Stimulated activated CD8-positive, alpha-beta memory T cell treated with anti-CD3 and anti-CD28 coated beads, Interleukin-4, amount 100 ng/mL, for 1 hour (primary cell): ENCODE measurements at places on chromosomes 3 and 15.

GRCh38 chr3:15796771-15797641 is 773 bp downstream of the ANKRD28 start:
- DNase-seq, result no peak

DNA sequence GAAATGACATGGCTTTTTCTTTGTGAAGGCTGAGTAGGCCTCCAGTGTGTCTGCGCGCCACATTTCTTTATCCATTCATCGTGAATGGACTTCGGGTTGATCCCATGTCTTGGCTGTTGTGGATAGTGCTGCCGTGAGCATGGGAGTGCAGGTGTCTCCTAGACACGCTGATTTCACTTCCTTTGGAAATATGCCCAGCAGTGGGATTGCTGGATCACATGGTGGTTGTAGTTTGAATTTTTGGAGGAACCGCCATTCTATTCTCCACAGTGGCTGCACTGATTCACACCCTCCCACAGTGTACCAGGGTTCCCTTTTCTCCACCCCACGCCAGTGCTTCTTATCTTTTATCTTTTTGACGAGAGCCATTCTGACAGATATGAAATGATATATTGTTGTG is 171.7 kb downstream of the NSMCE3 start:
- DNase-seq, result no peak

DNA sequence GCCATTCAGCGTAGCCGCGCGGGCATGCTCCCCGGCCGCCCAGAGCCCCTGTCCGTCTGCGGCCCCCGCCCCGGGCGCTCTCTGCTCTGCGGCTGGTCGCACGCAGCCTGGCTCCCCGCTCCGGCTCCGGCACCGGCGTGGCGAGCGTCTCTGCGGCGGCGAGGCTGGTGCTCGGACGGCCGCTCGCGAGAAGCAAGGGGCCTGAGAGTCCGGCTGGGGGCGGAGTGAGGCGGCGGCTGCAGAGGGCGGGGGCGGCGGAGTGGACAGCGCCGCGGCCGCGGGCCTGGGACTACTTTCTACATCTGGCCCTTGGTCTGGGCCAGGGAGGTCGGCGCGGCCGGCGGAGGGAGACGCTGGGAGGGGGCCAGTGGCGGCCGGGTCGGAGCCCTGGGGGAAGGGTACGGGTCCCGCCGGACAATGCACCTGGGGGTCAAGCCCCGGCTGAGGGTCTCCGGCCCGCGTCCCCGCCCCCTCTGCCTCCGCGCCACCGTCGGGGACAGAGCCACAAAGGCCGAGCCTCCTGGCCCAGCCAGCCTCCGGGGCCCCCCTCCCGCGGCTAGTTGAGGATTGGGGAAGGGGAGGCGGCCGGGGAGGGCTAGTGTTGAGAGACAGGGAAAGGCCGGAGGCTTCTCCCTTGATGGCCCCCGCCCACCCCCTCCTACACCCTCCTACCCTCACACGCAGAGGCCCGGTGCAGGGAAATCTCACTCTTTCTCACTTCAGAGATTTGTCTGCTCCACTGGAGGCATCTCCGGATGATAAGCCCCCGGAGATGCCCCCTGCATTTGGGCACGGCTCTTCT is at the start of gene PRTG:
Gene PRTG, minus strand, starts transcription at position 226 of the 802 bp plus-strand sequence. Its CDS starts 221 bp downstream, at position 5.
- DNase-seq, result no peak

GRCh38 chr3:36701249-36701572 is 63.1 kb downstream of the DCLK3 start:
- DNase-seq, result no peak

- no peak for DNase-seq
Measured at GRCh38 chr3:42823351-42823750, 14.1 kb downstream of the ACKR2 start.

- no peak for DNase-seq
Measured at GRCh38 chr3:194836661-194837060, 151.0 kb downstream of the FAM43A start.

DNA sequence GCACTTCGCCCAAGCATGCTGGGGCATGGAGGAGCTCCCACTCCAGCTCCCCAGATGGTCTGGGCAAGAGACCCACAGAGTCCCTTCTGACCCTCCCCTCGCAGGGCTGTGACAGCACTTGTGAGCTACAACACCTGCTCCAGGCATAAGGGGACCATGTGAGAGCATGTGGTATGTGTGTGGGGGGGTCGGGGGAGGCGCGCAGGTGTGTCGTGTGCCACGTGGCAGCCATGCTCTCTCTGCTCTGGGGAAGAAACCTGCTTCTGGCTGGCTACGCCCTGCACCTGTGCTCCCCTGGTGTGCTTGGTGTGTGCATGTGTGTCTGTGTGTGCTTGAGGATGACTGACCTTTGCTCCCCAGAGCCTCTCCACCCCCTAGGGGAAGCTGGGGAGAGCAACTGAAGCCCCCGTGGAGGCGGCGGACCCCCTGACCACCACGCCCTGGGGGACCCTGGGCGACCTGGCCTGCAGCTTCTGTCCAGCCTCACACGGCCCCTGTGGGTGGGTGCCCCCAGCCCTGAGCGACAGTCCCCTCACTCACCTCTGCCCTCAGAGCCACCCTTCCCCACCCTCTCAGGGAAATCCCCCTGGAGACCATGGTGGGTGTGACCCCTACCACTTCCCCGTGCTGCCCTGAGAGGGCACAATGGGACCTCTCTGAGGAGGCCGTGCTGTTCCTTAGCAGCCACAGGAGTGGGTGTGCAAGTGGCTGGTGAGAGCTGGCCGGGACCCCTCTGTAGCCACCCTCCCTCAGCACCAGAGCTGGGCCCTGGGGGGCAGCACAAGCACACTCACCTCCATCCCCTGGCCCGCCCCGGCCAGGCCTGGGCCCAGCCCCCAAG is 16.6 kb upstream of the SEC13 start:
- no peak for DNase-seq

DNA sequence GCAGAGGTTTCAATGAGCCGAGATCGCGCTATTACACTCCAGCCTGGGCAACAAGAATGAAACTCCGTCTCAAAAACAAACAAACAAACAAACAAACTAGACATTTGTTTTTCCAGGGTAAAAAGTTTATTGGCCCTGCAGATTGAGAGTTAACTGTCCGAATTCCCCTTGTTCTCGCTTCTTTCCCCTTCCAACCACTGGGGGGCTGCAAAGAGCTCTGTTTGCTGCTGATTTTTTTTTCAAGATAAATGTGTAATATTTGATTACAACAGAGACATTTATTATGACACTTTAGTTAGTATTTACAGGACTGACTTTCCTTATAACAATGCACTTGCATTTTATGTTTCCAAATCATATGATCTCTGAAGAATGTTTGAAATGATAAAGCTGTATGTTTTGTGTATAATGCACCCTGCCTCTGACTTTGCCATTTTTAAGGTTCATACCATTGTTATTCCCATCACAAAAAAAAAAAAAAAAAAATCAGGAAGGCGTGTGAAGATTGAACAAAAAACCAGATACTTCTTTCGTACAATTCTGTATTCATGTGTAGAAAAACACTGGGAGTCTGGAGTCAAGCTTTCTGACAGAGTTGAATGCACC is 2.8 kb downstream of the CLSTN2 start:
- DNase-seq, result no peak

DNA sequence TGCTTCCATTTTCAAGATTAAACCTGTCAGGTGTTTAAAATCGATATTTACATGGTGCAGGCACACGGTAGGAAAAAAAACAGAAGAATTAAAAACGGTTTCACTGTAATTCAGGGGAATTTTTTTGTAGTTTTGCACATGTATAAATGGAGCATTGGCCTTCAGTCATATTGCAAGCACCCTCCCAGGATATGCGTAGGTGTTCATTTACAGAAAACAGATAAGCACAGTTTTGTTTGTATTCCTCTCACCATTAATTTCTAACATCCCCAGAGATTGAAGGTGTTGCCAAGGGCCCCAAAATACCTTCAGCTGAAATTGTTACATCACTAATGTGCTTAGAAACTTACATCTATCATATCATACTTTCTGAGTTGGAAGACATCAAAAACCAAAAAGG is 427.1 kb upstream of the NR2F2 start:
- DNase-seq, result no peak
